ENCODE measurements at places on chromosomes 12 and 14.

DNA sequence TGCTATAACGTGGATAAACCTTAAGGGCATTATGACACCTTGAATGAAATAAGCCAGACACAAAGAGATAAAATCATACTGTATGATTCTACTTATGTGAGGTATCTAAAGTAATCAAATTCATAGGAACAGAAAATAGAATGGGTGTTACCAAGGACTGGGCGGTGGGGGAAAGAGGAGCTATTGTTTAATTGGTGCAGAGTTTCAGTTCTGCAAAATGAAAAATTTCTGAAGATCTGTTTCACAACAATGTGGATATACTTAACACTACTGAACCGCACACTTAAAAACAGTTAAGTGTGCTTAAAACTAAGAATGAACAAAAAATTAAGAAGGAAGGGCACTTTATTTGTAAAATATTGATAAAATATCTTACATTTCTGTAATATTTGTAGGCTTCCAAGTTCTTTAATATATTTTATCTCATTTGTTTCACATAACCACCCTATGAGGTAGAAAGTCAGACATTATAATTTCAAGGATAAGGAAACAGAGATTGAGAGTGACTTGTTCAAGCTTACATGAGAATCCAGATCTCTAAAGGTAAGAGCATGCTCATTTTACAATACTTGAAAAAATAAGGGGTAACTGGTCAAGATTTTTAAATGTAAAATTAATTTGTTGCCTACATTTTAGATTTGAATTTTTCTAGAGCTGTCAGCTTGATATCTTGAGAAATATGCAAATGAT is 14.9 kb downstream of the LTA4H start:
- DNase-seq = no peak

DNA sequence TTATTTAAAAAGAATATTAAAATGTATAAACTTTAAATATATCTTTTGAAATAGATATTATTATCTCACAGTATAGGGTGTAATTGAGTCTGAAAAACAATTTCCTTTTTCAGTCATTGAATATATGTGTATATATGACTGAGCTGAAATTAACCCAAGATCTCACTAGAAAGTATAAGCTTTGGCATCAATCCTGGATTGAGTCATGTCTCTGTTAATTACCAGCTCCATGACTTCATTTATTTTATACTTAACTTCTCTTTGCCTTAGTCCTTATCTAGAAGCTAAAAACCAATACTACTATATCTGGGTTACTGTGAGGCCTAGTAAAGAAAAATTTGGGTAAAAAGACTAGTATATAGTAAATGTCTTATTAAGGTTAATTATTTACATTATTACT is 1020.3 kb downstream of the LRFN5 start:
- no peak for DNase-seq

DNA sequence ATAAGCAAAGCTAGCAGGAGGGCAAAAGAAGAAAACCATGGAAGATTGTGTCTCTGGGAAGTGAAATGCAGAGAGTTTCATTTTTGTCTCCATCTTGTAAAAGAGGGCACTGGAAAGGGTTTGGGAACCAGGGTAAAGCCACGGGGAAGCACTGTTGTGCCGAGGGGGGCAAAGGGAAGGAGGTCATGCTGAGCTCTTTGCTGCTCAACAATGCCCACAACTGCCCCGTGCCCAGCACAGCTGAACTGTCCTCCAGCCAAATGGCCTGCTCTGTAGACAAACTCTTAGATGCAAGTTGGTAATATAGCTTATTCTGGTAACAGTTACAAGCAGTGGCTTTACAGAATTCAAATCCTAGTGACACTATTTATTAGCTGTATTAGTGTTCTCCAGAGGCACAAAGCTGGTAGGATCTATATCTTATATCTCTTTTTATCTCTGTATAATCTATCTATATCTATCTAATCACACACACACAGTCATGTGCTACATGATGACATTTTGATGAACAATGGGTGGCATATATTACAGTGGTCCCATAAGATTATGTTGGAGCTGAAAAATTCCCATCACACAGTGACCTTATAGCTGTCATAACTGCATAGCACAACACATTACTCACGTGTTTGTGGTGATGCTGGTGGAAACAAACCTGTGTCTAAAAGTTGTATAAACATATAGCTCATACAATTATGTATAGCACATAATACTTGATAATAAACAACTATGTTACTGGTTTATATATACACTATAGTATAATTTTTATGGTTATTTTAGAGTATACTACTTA is 203.4 kb upstream of the DDHD1 start:
- DNase-seq = no peak

DNA sequence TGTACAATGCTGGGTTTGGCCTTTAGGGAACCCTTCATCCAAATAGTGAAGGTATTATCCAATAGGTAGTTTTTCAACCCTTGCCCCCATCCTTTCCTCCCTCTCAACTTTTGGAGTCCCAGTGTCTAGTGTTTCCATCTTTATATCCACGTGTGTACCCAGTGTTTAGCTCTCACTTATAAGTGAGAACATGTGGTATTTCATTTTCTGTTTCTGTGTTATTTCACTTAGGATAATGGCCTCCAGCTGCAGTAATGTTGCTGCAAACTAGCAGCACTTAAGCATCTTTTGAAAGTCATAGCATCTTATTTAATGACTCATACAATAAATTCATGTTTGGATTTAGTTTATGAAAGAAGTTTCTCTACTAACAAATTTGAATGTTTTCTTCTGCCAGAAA is 442.5 kb downstream of the NELL2 start:
- DNase-seq = no peak

DNA sequence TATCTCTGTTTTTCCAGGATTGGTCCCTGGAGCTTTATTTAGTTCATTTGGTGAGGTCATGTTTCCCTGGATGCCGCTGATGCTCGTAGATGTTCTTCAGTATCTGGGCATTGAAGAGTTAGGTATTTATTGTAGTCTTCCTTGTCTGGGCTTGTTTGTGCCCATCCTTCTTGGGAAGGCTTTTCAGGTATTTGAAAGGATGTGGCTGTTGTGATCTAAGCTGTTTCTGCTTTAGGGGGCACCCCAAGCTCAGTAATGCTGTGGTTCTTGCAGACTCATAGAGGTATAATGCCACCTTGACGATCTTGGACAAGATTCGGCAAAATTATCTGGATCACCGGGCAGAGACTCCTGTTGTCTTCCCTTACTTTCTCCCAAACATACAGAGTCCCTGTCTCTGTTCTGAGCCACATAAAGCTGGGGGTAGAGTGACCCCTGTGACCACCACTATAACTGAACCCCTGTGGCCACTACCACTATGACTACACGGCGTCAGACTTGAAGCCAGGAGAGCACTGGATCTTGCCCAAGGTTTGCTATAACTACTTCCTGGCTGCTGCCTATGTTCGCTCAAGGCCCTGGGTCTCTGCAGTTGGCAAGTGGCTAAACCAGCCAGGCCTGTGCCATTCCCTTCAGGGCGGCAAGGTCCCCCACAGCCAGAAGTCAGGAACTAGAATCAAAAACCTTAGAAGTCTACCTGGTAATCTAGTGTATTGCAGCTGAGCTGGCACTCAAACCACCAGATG is 40.9 kb downstream of the FGD4 start:
- DNase-seq = no peak

DNA sequence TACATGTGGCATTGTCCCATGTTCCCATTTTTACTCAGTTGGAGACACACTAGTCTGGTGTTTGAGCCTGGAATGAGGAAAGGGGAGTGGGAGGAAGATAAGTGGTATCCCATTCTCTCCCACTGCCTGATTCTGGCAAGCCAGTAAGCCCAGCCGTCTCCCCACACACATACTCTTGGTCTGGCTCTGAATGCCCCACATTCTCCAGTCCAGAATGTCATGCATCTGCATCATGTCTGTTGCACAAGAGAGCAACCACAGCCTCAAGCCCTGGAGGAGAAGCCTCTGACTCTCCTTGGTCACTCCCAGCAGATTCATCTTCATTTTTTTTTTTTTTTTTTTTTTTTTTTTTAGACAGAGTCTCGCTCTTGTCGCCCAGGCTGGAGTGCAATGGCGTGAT is 48.0 kb downstream of the DRAM1 start:
- no peak for DNase-seq
